Retina (tissue), 1 donor: ENCODE measurements at places on chromosomes 3 and 15.

DNA sequence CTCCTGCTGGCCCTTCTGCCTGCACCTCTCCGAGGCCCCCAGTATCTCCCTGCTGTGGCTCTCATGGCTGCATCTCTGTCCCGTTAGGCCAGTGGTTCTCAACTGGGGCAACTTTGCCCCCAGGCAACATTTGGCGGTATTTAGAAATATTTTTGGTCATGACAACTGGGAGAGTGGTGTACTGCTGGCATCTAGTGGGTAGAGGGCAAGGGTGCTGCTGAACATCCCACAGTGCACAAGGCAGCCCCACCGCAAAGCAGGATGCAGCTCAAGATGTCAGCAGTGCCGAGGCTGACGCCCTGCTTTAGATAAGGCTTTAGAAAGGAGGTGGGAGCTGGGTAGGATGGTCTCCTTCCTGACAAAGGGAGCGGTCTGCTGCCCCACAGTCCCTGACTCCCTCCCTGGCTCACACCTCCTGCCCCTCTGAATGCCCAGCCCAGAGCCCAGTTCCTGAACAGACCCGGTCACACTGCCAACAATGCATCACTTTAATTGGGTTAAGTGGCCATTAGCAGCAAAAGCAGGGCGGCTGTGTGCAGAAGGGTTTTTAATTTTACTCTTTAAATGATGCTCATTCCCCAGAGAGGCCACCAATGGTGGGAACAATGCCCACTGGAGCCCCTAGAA, 68.8 kb upstream of the TMEM115 start:
- peak; percentile 79 for DNase-seq

GRCh38 chr3:138761002-138761401, 73.7 kb downstream of the PIK3CB start:
- no peak for DNase-seq

GRCh38 chr3:169295126-169295525, 368.4 kb downstream of the MECOM start:
- no peak for DNase-seq

DNA sequence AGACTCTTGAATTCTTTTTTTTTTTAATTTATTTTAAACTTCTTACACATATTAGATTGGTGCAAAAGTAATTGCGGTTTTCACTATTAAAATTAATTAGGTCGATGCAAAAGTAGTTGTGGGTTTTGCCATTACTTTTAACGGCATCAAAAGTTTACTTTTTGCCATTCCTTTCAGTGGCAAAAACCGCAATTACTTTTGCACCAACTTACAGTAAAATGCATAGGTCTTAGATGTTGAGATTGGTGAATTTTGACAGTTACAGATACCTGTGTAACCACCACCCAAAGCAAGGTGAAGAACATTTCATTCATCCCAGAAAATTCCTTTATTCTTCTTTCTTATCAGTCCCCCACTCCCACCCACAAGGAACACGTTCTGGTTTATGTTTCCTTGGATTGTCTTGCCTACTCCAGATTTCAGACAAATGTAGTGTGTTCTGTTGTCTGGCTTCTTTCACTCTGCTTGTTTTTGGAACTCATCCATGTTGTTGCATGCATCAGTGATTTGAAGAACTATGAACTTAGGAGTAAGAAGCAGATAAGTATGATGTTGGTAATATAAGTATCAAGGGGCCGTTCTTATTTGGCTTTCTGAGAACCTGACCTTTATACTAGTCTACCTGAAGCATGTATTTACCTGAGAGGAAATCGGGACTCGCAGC, 198.4 kb upstream of the UBE2E1 start:
- no peak for DNase-seq

DNA sequence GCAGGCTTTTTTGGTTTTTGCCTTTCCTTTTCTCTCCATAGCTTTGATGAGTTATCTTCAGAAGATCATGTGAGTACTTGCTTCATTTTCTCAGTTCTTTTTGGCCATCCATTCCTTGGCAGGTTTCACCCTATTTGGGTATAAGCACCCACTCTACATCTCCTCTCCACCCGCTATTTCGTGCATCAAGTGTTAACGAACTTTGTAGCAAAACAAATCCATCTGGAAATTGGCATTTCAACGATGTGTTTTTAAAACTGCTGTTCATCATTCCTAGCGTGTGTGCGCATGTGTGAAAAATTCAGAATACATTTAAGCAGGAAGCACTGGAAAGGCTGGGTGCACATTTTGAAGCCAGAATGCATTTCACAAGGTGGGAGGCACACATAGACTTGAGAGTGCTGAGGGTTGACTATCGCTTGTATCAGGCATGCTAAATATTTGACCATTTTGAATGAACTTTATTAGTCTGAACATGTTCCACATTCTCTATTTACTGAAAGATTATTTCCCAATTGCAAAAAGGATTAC, 89.7 kb upstream of the FHIT start:
- DNase-seq: no peak

- no peak for DNase-seq
Measured at GRCh38 chr3:40971191-40972168, 227.8 kb upstream of the CTNNB1 start.

DNA sequence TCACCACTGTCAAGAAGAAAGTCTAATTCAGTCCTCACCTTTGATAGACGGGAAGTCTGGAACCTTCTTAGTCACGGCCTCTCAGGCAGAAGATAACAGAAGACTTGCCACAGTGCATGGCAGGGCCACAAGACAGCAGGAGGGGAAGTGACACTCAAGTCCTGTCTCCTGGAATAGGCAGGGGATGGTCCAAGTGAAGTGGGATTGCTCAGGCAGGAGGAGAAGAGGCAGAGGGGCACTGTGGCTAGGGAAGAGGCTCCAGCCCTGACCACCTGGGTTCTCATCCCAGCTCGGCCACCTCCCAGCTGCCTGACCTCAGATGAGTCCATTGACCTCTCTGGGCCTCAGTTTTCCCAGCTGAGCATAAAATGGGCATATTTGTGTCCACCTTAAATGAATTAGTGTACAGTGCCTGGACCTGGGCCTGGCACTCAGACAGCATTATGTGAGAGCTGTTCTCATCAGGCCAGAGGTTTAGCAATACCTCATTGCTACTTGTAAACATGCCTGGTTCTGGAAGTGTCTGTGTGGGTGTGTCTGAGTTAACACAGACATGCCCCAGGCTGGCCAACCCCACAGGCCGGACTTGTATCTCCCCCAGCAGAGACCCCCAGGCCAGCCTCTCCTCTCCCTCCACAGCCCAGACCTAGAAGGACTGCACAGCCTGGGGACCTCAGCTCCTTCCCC, 11.5 kb upstream of the PCSK6 start:
- DNase-seq: no peak
